Hepatocyte (in vitro differentiated cells): ENCODE measurements at places on chromosomes 5 and 9. TPM values are rescaled to one million over a fixed set of nuclear protein-coding genes. Genes with fewer than 3 reads are reported as not detected.

Gene RFESD
- total RNA-seq: 1.6 and 3.6 TPM in 2 replicates

Gene PCDHGB7
- total RNA-seq: 6.9 and 8.8 TPM in 2 replicates

Gene ARHGEF28
- 7.6 and 11.2 TPM in 2 replicates for total RNA-seq

Gene RNF224
- 0.68 and 1.4 TPM in 2 replicates for total RNA-seq

Gene SPOCK1
- 5.6 and 7.7 TPM in 2 replicates for total RNA-seq

Gene OLFML2A
- 2.6 and 3.4 TPM in 2 replicates for total RNA-seq

Gene LHFPL2
- total RNA-seq: 38.0 and 39.9 TPM in 2 replicates

Gene GPX8
- total RNA-seq: 178 and 196 TPM in 2 replicates

Gene WDR38
- not detected in 2 replicates for total RNA-seq

Gene HK3
- total RNA-seq: 0.73 TPM in 1 of 2 replicates, not detected in the other

Gene ADAMTS12
- 8.7 and 8.9 TPM in 2 replicates for total RNA-seq

Gene TSSK1B
- 0.60 TPM in 1 of 2 replicates, not detected in the other for total RNA-seq

Gene CNTNAP3
- 0.44 and 1.00 TPM in 2 replicates for total RNA-seq

Gene SCGB3A2
- total RNA-seq: 32.0 and 33.6 TPM in 2 replicates

Gene PPIC
- 80.4 and 91.0 TPM in 2 replicates for total RNA-seq

Gene PTGES
- 17.1 and 26.4 TPM in 2 replicates for total RNA-seq

Gene GABRB2
- total RNA-seq: 0.08 and 0.53 TPM in 2 replicates

Gene LIFR
- total RNA-seq: 61.3 and 83.8 TPM in 2 replicates

Gene SPATA31C1
- total RNA-seq: not detected in 2 replicates

Gene PCDHGB3
- not detected in 2 replicates for total RNA-seq

Gene TMED7
- total RNA-seq: 184 and 214 TPM in 2 replicates

Gene SEMA6A
- 50.0 and 68.6 TPM in 2 replicates for total RNA-seq

Gene ISL1
- total RNA-seq: 25.0 and 29.1 TPM in 2 replicates

Gene LNPEP
- total RNA-seq: 32.6 and 46.8 TPM in 2 replicates

Gene FUBP3
- 44.7 and 55.1 TPM in 2 replicates for total RNA-seq

Gene TCF7
- 5.1 and 7.5 TPM in 2 replicates for total RNA-seq

Gene FBLL1
- total RNA-seq: 1.7 and 1.8 TPM in 2 replicates

Gene SYK
- 3.6 and 4.9 TPM in 2 replicates for total RNA-seq

Gene TMEM171
- total RNA-seq: 1.3 and 2.9 TPM in 2 replicates

Gene EQTN
- total RNA-seq: 1.1 TPM in 1 of 2 replicates, not detected in the other

Gene LVRN
- total RNA-seq: 0.36 and 0.43 TPM in 2 replicates

Gene LCN15
- 1.5 and 35.9 TPM in 2 replicates for total RNA-seq

Gene APBA1
- 6.4 and 12.0 TPM in 2 replicates for total RNA-seq

Gene PCDHGB2
- total RNA-seq: 0.20 and 0.33 TPM in 2 replicates

Gene FOXD4L6
- total RNA-seq: not detected in 2 replicates

Gene DAB2
- 98.9 and 115 TPM in 2 replicates for total RNA-seq

Gene FUT7
- not detected in 2 replicates for total RNA-seq

Gene SPACA9
- 0.44 and 1.9 TPM in 2 replicates for total RNA-seq

Gene NIPAL4
- 0.17 TPM in 1 of 2 replicates, not detected in the other for total RNA-seq
